ENCODE measurements at places on chromosomes 1 and 21. TPM values are rescaled to one million over a fixed set of nuclear protein-coding genes. Genes with fewer than 3 reads are reported as not detected.
A peak's percentile ranks its signal among the peaks of the same experiment; 100 is the strongest.

DNA sequence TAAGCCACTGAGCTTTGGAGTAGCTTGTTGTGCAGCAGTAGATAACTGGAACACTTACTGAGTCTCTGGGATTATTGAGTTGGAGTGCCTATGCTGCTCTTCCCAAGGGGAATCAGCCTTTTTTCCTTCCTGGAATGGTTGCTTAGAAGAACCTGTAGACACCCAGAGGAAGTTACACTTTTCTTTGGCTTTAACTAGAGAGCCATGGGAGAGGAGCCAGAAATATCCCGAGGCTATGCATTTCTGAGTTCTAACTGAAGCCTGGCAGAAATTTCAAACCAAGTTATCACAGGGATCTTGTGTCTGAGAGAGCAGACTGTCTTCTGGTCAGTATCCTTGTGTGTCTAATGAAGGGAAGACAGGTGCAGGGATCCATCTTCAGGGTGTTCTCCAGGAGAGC lies 28.3 kb downstream of the LAMC1 start:
- H3K4me3 ChIP-seq, result no peak overlapping the region
- no peak overlapping the region for H3K27ac ChIP-seq
- peaks cover 4% of the 10 kb centered on the region for H3K36me3 ChIP-seq

Gene IFI44
- polyA plus RNA-seq, result 29.0 TPM

GRCh38 chr1:64282351-64282750 lies 78.9 kb downstream of the UBE2U start:
- H3K27me3 ChIP-seq, result no peaks in the 10 kb centered on the region
- peak; percentile 10 for DNase-seq
- no peak overlapping the region for H3K27ac ChIP-seq
- no peaks in the 10 kb centered on the region for H3K4me1 ChIP-seq
- no peaks in the 10 kb centered on the region for H3K36me3 ChIP-seq

DNA sequence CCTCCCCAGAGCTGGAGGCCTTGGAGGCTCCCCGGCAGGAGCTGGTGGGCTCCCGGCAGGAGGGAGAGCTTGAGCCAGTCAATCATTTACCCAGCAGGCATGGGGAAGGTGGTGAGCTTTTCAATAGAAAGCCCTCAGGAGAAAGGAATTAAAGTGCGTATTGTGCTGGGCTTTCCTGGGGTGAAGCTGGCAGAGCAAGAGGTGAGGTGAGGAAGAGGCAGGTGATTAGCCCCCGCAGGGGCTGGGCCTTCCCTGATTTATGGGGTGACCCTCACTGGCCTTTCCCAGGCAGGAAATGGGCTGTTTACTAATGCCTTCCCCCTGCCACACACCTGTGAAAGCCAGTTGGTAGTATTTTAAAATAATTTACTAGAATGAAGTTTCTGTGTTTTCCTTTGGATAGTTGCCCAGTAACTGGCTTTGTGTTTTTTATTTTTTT lies 25.8 kb downstream of the CLDN14 start:
- no peak overlapping the region for H3K27ac ChIP-seq
- no peak overlapping the region for H3K4me3 ChIP-seq
- no peak for DNase-seq
- H3K4me1 ChIP-seq, result no peaks in the 10 kb centered on the region

Gene SLC30A10
- polyA plus RNA-seq, result 4.7 TPM

Gene SLC45A3
- polyA plus RNA-seq, result 1.3 TPM

- no peak overlapping the region for H3K27ac ChIP-seq
- H3K4me3 ChIP-seq, result no peak overlapping the region
Observed at GRCh38 chr1:53562291-53562980, 103.2 kb downstream of the DMRTB1 start.

Gene SPOCD1
- 2.0 TPM for polyA plus RNA-seq

DNA sequence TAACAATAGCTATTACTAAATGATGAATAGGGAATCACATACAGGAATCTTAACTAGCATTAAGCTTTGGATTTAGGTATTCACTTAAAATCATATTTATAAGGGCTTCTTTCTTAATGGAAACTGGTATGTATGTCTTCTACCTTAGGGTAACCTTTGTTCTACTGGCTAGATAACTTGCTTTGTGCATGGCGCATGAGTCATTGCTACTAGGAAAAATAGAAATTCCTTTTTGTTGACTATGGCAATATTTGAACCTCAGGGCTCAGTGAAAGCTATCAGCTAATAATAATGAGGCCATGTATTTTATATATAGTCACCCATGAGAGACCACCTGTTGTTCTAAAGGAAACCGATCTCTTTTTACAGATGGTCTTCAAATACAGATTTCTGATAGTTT lies 72.5 kb downstream of the RPS6KC1 start:
- H3K27me3 ChIP-seq, result no peaks in the 10 kb centered on the region
- DNase-seq, result peak; percentile 65
- peaks cover 4% of the 10 kb centered on the region for H3K4me1 ChIP-seq
- peak overlapping the region; percentile 44 for H3K27ac ChIP-seq
- no peak overlapping the region for H3K4me3 ChIP-seq
- H3K36me3 ChIP-seq, result no peaks in the 10 kb centered on the region

GRCh38 chr21:37412603-37413360 lies 46.2 kb downstream of the DYRK1A start:
- H3K27ac ChIP-seq, result no peak overlapping the region
- no peak for DNase-seq
- H3K36me3 ChIP-seq, result no peaks in the 10 kb centered on the region
- peaks cover 13% of the 10 kb centered on the region for H3K4me1 ChIP-seq
- H3K4me3 ChIP-seq, result no peak overlapping the region
- H3K27me3 ChIP-seq, result no peaks in the 10 kb centered on the region

DNA sequence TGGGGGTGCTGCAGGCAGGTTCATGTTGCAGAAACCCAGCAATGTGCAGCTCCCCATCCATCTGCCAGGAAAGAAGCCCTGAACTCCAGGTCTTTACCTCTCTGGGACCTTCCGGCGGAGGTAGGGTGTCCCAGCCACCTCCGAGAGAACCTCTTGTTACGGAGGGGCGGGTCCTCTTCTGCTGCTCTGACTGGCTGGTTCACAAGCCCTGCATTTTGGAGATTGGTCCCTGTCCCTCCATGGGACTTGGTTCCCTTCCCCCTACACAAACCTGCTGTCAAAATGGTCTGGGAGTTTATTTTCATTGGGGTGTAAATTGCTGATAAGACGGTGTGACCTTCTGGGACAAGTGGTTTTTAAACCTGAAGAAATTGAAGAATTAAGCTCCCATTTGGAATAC lies 8.0 kb upstream of the CELSR2 start:
- peaks cover 36% of the 10 kb centered on the region for H3K36me3 ChIP-seq
- no peaks in the 10 kb centered on the region for H3K4me1 ChIP-seq
- H3K27ac ChIP-seq, result no peak overlapping the region
- H3K4me3 ChIP-seq, result no peak overlapping the region
- DNase-seq, result no peak

All from small intestine (tissue), 16 donors.